Sciatic nerve (tissue), 2 donors: ENCODE measurements at places on chromosomes 7 and 10. TPM values are rescaled to one million over a fixed set of nuclear protein-coding genes. Genes with fewer than 3 reads are reported as not detected.

The SCART1 gene
- 4.7 TPM for total RNA-seq

The NKX1-2 gene
- total RNA-seq: not detected

The INA gene
- total RNA-seq: not detected

The OPALIN gene
- not detected for total RNA-seq

The PPP1R3C gene
- total RNA-seq: 10.9 TPM

The ASAH2B gene
- total RNA-seq: 2.3 TPM

The OPN1SW gene
- total RNA-seq: not detected
